Aorta (tissue), 5 donors: ENCODE measurements at places on chromosomes 2 and 18. TPM values are rescaled to one million over a fixed set of nuclear protein-coding genes. Genes with fewer than 3 reads are reported as not detected.

ALPI gene
- polyA plus RNA-seq, result 19.9 TPM

TSHZ1 gene
- polyA plus RNA-seq, result 7.7 TPM

RFTN2 gene
- polyA plus RNA-seq, result 8.8 TPM

AMER3 gene
- polyA plus RNA-seq, result not detected

BMP10 gene
- not detected for polyA plus RNA-seq

ACVR1C gene
- polyA plus RNA-seq, result not detected

ASXL3 gene
- 0.84 TPM for polyA plus RNA-seq

UCN gene
- not detected for polyA plus RNA-seq

SERTAD2 gene
- 4.6 TPM for polyA plus RNA-seq

CHRND gene
- polyA plus RNA-seq, result not detected

NDUFS1 gene
- polyA plus RNA-seq, result 14.4 TPM

PMAIP1 gene
- 1.0 TPM for polyA plus RNA-seq

CNGA3 gene
- polyA plus RNA-seq, result not detected

WDR54 gene
- 6.5 TPM for polyA plus RNA-seq
